ENCODE measurements at places on chromosomes 13 and 19.

DNA sequence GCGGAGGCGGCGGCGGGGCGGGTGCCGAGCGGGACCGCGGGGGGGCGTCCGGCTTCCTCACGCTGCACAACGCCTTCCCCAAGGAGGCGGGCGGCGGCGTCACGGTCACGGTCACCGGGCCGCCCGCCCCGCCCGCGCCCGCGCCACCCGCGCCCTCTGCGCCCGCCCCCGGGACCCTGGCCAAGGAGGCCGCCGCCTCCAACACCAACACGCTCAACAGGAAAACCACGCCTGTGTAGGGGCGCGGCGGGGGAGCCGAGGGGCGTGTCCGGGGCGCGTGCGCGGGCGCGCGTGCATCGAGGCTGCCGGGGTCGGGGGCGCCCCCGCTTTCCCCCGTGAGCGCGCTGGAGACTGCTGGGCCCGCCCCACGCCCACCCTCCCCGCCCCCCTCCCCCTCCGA is 8.8 kb upstream of the CACNG6 start:
- peak; percentile 6 for DNase-seq

- peak; percentile 48 for DNase-seq
Measured at GRCh38 chr19:1767464-1767933, 14.2 kb downstream of the ONECUT3 start.

DNA sequence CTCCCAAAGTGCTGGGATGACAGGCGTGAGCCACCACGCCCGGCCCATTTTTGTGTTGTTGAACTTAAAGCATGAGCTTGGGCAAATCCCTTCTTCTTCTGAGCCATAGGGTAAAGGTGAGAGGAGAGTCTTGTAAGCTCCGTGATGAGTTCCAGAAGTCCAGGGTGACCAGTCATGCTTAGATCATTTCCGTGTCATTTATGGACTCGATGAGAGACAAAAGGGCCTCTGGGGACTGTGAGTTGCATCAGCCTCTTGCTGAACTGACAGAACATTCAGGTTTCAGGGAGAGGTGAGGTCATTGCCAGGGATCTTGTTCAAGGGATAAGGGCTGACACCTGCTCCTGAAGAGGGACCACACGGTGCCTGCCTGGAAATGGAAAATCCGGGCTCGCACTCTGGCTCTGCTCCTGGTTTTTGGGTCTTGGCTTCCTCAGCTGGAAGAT is 53.6 kb downstream of the GADD45B start:
- DNase-seq: peak; percentile 93

GRCh38 chr13:43006893-43007631 is 15.0 kb upstream of the EPSTI1 start:
- peak; percentile 84 for DNase-seq

DNA sequence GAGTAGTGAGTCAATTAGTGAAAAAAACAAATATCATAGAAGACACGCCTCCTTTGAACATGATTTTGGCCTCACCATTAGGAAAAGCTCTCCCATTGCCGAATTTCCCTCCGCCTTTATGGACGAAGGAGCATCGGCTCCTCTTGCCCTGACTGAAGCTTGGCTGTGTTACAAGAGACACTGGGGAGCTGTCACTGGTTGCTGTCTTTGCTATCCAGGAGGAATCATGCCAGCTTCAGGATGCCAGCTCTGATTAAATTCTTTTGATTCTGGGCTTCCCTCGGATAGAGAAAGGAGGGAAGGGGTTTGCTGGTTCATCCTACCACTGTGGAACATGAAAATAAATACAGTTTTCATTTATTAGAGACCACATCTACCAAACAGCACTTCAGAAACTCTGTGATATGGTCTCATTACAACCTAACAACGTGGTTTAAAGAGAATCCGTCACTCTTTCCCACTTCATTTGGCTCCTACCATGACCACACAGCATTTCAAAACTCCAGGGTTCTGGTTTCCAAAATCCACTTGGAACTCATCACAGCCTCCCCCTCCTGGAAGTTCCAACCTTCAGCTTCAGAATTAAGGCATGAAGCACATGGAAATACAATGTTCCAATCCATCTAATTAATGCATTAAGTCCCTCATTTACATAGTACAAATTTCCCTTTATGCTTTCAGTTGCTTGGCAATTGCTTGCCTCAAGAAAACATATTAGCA is 446.0 kb downstream of the EFNB2 start:
- no peak for DNase-seq

Measured in fibroblast of skin of scalp (primary cell).